ENCODE measurements at places on chromosomes 4 and X. TPM values are rescaled to one million over a fixed set of nuclear protein-coding genes. Genes with fewer than 3 reads are reported as not detected.

GRCh38 chrX:42746606-42747005 lies 31.4 kb downstream of the PPP1R2C start:
- no peak for DNase-seq

The PLXNB3 gene
- total RNA-seq = 10.2 TPM

- no peak for DNase-seq
Observed at GRCh38 chrX:101230636-101231035, 11.1 kb downstream of the DRP2 start.

DNA sequence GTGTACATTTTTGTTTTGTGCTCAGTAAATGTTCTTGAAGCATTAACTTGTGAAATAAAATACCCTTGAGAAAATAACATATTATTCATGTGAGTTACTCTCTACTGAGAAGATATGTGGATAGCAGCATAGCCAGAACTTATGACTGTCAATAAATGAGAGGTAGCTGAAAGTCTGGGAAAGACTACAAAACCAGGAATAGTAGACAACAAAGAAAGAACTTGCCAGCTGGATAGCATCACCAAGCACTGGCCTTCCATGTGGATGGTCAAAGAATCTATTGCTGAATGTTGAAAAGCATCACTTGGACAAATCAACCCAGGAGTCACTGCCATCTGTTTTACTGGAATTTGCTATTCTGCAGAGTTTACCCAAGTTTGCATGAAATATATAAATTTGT lies 650.0 kb upstream of the HTR2C start:
- no peak for DNase-seq

- DNase-seq = no peak
Observed at GRCh38 chr4:24655326-24655725, 71.0 kb upstream of the DHX15 start.

DNA sequence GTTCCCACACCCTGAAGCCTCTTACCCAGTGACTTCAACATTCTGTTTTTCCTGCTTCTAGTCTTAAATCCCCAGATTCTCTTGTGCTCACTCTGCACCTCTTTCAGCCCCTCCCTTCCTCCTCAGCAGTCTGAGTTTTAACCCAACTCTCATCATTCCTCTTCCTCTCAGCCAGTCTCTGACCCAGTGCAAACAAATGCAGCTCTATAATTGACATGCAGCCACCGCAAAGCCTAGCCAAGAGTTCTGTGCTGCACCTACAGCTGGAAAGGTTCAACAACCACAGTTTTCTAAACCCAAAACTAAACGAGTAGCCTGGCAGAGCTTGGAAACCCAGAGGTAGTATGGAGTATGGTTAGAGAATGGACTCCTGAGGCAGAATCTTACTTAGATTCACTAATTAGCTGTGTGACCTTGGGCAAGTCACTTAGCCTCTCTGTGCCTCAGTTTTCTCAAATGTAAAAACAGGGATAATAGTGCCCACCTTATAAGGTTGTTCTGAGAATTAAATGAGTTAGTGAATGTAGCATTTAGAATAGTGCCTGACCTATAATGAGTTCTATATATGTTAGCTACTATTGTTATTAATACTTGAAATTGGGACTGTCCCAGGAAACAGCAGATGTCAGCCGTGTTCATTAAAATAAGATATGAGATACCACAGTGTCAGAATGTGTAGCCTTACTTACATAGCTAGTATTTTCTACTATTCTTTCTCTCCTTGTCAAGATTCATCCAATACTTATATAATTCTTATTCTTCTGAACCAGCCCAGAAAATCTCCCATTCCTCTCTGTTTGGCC lies 3.5 kb downstream of the TMEM154 start:
- DNase-seq = no peak

- DNase-seq = no peak
Observed at GRCh38 chr4:159685340-159686092, 582.6 kb downstream of the RAPGEF2 start.

All from mesenteric fat pad (tissue), 1 donor.